Putamen (tissue), 1 donor: ENCODE measurements at places on chromosomes 5 and 9.

- DNase-seq = no peak
Measured at GRCh38 chr5:34806532-34806931, 32.4 kb upstream of the TTC23L start.

- DNase-seq = no peak
Measured at GRCh38 chr9:125447202-125447802, 185.7 kb downstream of the GAPVD1 start.

GRCh38 chr9:76571288-76571687, 112.3 kb downstream of the GCNT1 start:
- DNase-seq = no peak

- DNase-seq = peak; percentile 71
Measured at GRCh38 chr9:86486891-86487837, 133.0 kb upstream of the TUT7 start.

- DNase-seq = no peak
Measured at GRCh38 chr9:18429070-18429469, 44.9 kb upstream of the ADAMTSL1 start.

DNA sequence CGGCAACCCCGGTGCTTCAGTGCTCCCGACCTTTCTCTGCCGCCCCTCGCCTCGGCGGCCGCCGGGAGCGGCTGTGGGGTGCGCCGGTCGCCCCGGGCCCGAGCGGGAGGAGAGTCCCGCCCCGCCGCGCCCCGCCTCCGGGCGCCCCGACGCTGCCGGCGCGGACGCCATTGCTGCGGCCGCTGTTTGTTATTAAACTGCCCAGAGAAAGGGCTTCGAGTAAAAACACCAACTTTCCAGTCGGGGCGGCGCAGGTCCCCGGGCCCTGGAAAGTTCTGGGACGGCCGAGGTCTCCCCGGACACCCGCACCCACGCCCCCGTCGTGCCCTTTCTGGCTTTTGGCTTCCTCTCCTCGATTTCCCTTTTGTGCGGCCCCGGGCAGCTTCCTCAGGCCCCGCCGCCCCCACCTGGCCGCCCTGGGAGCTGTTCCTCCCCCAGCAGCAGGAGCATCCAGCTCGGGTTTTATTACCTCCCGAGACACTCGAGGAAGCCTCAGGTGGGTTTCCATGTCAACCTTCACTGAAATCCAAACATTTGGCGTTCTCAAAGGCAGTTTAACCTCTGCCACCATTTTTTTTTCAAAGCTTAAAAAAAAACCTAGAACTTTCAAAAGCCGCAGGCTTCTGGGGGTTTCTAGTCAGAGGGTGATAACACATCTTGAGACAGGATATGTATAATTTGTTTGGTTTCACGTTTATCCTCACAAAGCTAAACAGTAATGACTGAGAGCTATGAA, 334.4 kb downstream of the CWC27 start:
- peak; percentile 15 for DNase-seq

DNA sequence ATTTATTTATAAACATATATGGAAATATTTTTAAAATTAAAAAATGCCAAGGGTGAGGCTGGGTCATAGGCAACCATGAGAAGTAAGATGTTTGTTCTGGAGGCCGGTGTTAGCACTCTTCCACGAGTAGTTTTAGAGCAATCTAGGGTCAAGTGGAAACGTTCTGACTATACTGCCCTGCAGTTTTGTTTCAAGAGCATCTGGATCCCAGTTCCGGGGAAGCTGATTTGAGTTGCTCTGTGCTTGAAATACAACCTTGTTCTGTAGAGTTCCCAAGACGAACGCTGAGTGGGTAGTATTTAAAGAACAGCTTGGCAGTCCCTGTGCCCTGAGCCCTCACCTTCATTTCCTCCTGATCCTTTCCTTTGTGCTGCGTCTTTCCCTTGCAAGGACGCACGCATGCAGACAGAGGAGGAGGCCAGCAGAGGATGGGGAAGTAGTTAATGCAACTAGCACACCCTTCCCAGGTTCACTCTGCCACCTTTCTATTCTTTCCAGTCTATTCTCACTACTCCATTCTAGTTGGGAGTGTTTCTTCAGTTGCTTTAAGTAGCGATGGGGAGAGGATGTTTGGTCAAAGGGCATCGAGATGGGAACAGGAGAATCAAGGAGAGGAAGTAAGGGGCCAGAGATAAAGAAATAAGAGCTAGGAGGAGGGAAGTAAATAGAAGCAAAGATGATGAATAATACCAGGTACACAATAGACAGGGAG, 68.3 kb upstream of the ZSWIM6 start:
- no peak for DNase-seq

DNA sequence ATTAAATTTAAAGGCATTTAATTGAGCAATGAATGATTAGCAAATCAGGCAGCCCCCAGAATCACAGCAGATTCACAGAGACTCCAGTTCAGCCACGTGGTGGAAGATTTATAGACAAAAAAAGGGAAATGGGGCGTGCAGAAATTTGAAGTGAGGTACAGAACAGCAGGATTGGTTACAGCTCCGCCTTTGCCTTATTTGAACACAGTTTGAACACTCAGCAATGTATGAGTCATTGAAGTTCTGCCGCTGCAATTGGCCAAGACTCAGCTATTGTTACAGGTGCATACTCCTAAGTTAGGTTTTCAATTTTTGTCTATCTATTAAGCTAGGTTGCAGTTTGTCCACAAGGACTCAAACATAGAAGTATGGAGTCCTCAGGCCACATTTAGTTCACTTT, 157.7 kb upstream of the SLC12A2 start:
- peak; percentile 68 for DNase-seq

GRCh38 chr9:92392690-92393089, 11.7 kb downstream of the OGN start:
- no peak for DNase-seq

DNA sequence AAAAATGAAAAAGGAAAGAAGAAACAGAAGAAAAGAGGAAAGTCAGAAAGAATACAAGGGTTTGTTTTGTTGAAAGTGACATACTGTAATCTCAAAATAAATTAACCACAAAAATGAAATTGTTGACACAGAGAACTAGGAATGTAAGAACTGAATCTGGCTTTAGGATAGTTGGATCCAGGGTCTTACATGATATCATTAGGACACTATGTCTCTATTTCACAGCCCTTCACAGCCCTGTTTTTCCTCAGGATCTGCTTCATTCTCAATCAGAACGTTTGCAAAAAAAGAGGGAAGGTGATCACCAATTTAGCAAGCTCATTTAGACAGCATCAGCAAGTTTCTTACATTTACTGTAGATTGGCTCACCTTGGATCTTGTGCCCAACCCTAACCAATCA, 188.5 kb upstream of the NREP start:
- no peak for DNase-seq

DNA sequence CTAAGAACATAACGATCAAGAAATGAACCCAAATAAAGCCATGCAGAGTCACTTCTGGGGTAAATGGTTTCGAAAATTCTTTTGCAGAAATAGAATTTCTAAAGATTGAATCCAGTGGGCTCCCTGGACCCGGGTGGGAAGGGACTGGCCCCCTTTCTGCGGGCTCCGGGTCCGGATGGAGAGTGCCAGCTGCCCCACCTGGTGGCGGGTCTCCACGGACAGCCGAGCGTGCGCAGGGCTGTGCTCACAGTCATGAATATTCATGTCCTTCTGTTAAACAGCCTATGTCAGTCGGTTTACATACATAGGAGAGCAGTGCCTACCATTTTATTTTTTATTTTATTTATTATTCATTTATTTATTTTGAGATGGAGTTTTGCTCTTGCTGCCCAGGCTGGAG, 4.7 kb upstream of the PPP1R26 start:
- DNase-seq = no peak

DNA sequence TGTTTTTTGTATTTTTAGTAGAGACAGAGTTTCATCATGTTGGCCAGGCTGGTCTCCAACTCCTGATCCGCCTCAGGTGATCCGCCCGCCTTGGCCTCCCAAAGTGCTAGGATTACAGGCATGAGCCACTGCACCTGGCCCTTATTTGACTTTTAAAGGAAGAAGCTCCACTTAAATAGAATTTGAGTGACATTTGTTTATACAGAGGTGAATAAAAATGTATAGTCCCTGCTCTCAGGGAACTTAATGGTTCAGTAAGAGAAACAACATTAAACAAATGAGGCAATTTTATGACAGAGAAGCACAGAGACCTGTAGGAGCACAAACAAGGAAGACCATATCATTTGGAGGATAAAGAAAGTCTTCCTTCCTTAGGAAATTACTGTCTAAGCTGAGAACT, 65.7 kb downstream of the C9orf152 start:
- DNase-seq = no peak

GRCh38 chr5:172438319-172438668, 16.0 kb downstream of the SH3PXD2B start:
- no peak for DNase-seq

- no peak for DNase-seq
Measured at GRCh38 chr9:108704156-108704852, 151.5 kb downstream of the ACTL7B start.

- DNase-seq = no peak
Measured at GRCh38 chr5:160263326-160263855, 34.1 kb downstream of the FABP6 start.

DNA sequence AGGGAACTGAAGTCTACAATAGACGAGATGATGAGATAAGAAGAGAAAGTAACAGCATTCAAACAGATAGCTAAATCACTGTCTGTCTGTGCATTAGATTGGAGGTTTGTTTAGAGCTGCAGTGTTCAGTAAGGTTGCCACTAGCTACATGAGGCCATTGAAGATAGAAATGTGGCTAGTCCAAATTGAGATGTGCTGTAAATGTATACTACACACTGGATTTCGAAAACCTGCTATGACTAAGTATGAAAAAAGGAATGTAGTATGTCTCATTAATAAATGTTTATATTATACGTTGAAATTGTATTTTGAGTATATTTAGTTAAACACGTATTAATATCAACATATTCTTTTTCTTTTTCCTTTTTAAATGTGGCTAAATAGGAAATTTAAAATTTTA, 142.1 kb downstream of the XRCC4 start:
- no peak for DNase-seq

GRCh38 chr9:92963831-92964606, 16.7 kb downstream of the FGD3 start:
- DNase-seq = peak; percentile 10

GRCh38 chr5:138903130-138903775, 28.1 kb upstream of the LRRTM2 start:
- no peak for DNase-seq

- DNase-seq = no peak
Measured at GRCh38 chr5:118616281-118616680, 372.1 kb downstream of the DTWD2 start.

DNA sequence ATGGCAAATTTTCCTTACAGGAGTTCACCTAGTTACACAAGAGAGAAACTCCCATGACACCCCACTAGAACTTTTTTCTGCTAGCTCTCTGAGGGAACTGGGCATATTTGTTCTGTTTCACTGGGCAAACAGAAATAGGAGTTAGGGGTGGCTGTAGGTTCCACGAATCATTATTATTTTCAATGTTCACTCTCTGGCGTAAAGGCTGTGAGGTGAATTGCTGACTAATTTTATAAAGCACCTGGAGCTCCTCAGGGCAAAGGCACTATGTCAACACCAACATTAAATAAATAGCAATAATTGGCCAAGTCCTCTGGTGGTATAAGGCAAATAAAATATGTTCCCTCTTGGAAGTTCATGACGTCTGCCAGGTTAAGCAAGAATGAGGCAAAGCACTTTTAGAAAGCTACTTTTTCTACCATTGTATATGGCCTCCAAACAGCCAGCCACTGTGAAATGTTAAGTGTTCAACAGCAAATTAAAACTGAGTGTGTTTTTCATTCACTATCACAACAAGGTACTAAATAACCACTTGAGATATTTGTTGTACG, 344.6 kb downstream of the PDE4D start:
- DNase-seq = no peak

DNA sequence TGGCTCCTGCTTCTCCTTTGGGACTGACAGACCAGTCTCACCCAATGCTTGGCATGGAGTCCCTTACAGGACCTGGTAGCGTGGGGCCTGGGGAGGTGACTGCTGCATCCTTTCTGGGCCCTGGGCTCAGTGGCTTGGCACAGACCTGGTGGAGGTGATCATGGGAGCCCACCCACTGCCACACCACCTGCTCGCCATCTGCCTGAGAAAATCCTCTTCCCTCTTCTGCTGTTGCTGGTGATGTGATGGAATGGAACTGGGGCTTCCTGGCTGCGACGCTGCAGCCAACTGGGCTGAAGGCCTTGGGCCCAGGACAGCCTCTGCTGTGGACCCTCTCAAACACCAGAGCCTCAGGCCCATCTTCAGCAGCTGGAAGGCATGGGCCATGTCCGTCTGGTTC, 122.5 kb upstream of the PANK3 start:
- no peak for DNase-seq

GRCh38 chr5:150448334-150448733, 1.2 kb downstream of the RPS14 start:
- DNase-seq = no peak

DNA sequence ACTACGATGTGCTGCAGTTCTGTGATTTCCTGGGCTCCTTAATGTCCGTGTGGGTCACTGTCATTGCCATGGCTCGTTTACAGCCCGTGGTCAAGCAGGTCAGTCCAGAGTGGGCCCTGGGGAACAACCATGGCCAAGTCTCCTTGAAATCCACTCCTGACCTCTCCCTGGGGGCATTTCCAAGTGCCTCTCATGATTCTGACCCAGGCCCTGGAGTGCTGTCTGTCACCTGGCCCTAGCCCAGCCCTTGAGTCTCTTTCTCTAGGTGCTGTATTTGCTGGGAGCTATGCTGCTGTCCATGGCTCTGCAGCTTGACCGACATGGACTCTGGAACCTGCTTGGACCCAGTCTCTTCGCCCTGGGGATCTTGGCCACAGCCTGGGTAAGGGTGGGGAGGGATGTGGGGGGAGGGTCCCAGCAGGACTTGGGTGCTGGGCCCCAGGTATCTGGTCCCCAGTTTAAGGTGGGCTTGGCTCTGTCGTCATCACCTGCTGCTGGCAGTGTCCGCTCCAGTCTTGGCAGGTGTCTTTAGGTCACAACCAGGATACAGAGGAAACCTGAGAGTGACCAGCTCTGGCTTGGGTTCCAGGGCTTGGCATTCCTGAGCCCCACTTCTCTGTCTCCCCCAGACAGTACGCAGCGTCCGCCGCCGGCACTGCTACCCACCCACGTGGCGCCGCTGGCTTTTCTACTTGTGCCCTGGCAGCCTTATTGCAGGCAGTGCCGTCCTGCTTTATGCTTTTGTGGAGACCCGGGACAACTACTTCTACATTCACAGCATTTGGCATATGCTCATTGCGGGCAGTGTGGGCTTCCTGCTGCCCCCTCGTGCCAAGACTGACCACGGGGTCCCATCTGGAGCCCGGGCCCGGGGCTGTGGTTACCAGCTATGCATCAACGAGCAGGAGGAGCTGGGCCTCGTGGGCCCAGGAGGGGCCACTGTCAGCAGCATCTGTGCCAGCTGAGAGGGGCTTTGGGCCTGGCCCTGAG, 17.0 kb downstream of the OR13J1 start:
- no peak for DNase-seq
